ENCODE measurements at places on chromosomes 7 and 10.

DNA sequence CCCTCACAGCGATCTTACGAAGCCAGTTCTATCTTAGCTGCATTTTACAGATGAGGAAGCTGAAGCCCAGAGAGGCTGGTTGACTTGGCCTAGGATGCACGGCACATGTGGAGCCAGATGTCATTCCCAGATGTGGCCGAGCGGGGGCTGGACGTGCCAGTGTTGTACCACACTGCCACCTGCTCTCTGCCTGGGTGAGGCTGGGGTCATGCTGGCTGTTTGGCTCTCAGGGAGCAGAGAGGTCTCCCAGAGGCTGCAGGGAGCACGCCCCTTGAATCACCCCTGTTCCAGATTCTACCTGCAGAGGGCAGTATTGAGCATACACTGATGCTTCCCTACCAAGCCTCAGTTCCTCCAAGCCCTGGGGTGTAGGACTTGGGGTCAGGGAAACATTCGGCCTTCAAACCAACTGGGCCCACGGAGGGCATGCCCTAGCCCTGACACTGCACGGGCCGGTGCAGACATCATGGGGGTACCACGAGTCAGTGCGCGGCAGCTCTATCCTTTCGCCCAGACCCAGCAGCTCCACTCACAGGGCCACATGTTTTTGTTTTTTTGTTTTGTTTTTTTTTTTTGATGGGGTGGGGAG is 3.8 kb upstream of the GTF2IRD1 start:
- peak; percentile 33 for DNase-seq

DNA sequence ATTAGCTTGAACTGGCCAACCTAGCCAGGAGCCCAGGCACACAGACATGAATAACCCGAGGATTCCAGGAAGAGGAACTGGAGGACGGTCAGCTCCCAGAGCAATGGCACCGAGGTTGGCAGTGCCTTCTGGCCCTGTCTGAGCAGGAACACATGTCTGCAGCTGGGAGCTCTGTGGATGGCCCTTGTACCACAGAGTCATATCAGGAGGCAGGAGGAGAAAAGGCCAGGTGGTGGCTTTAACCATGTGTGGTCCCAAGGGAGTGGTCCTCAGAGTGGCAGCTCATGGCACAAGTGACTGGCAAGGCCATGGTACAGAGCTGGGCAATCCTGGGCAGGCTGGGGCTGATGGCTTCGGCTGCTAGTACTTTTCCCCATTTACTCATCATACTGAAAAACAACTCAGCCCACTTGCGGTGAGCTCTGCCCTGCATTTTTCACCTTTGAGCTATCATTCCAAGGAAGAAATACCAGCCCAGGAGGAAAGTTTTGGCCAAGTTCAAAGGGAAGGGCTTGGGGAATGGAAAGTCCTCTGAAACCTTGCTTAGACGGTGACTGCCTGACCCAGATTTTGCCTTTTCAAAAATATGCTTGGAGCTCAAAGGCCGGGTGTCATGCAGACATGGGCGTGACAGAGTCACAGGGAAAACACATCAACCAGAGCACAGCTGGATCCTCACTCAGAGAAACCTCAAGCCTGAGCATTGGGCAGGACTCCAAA is 25.7 kb upstream of the LOXL4 start:
- no peak for DNase-seq

DNA sequence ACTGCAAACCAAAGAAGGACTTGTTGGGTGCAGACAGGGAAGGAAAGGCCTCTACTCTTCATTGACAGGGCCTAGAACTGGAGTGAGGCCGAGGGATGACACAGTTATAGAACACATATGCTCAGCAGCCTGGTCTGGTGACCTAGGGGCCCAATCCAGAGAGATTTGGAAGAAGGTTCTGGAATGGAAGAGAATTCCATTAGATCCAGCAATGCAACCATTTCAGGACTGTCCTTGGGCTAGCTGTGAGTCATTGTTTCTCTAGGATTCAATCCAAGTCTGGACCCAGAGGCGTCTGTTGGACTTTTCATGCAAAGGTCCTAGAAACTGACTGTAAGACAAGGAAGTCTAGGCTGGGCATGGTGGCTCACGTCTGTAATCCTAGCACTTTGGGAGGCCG is 59.2 kb downstream of the WIPF3 start:
- DNase-seq = no peak

DNA sequence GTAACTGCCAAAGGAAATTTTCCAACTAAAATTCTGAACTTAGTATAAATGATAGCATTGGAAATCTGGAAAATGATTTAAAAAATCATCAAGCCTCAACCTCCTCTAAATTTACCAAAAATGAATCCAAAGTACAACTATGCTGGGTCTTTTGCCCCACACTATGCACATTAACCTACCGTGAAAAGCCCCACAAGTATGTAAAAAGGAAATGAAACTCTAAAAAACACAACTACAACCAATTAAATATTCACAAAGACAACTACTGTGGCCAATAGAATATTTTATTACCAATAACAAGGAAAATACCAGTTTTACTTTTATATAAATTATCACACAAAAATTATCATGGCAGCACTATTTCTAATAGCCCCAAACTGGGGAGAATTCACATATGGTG is 19.3 kb downstream of the EIF3A start:
- no peak for DNase-seq

GRCh38 chr10:132320654-132321469 is 11.1 kb upstream of the LRRC27 start:
- no peak for DNase-seq

DNA sequence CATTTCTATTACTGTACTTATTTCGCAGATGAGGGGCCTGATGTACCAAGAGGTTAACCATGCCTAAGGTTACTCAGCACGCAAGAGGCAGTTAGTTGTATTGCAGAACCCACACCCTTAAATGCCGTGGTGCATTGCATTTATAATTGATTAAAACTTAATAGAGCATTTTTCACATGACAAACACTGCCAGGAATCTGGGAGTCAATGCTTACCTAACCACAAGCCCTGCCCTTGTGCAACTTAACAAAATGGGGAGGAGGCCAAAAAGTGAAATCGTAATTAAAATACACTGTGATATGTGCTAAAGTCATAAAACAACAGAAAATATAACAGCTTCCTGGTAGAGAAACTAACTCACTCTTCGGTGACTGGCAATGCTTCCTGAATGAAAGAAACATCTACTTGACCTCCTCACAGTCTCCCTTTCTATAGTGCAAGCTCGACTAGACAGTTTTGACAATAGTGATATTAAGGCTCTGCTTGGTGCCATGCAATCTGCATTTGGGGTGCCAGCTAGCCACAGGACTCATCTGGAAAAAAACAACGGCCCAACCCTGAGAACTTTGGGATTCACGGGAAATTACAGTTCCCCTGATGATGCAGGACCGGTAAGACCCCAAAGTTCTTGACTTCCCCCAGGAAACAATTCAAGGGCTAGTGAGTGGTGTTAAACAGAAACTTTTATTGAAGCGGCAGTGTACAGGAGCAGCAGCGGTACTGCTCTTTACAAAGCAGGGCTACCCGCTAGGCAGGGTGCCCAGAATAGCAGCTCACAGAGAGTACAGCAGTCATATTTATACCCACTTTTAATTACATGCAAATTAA is 612.4 kb downstream of the TNS3 start:
- no peak for DNase-seq

GRCh38 chr10:104322416-104322782 is 15.9 kb downstream of the ITPRIP start:
- DNase-seq = no peak

DNA sequence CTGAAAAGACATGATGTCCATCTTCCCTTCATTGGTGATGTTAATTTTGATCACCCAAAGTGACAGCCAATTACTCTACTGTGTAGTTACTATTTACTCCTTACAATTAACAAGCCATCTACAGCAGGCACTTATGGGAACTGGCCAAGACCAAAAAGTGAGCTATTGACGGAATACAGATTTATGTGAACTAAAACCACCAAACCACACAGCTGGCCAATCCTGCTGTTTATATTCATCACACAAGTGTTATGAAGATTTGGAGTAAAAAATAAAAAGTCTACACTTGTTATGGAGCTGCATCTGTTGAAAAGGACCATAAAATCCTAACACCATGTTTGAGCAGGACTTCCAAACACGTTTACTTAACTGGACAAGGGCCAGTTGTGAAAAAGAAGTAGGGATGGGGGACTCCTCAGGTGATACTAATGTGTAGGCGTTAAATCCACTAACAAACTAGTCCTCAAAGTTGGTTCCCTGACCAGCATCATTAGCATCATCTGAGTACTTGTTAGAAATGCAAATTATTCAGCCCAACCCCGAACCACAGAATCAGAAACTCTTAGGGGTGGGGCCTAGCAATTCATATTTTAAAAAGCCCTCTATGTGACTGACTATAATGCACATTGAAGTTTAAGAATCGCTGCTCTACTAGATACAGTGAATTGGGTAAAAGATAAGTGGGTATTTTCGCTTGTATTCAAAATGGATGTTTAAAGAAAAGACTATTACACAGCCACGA is 11.6 kb downstream of the MCMBP start:
- DNase-seq = no peak

DNA sequence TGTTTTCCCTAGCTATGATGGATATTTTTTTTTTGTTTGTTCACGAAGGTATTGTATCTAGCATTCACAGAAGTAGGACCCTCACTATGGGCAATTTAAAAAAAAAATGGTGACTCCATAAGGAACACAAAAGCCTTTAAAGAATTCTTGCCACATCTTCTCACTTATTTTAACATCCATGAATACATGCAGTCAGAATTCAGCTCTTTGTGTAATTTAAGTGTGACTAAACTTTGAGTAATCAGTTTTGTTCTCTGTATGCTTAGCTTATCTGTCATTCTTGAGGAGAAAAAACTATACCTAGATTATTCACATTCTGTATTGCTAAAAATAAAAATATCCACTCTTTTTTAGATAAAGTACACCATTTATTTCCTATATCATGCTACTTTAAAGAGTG is 313.2 kb upstream of the KCND2 start:
- no peak for DNase-seq

DNA sequence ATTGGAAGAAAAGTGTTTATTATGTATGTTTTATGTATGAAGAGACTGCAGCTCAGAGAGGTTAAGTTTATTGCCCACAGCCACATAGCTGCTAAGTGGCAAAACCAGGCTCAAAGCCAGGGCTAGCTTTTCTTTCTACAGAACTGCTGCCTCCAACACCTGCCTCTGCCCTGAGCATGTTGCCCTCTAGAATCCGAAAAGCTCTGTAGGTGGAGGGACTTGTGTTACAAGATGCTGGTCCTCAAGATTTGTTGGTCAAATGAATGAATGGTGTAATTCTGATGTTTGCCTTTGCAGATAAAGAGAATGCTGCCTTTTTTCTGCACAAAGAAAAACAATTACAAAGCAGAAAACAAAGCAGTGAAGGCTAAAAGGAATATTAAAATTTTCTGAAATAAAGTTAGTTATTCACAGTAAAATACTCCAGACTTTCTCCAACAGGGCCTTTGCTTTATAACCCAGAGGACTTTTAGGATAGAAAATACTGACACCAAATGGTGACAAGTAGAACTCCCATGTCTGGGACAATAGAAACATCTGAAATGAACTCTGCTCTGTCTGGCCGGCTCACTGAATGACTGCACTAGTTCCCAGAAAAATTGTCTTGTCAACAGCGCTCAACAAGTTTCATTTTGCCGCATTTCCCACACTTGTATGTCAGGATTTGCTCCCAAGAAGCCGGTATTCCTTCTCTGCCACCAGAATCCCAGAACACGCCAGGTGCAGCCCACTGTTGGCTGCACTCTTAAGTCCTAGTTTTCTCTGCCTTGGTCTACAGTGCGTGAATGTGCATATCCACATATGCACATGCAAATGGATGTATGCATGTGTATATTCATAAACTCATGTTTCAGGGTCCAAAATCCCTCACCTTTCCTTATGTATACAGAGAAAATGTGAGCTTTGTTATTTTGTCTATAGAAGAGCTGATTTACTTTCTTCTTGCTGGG is 11.0 kb upstream of the DNTT start:
- no peak for DNase-seq

- DNase-seq = no peak
Observed at GRCh38 chr10:62619413-62619738, 185.1 kb upstream of the ADO start.

All from T-helper 17 cell (primary cell).